ENCODE measurements at places on chromosomes 5 and 9.

GRCh38 chr9:78541868-78542443, 245.0 kb downstream of the PSAT1 start:
- no peak for DNase-seq

GRCh38 chr5:137598399-137598798, 99.3 kb upstream of the SPOCK1 start:
- DNase-seq, result no peak

DNA sequence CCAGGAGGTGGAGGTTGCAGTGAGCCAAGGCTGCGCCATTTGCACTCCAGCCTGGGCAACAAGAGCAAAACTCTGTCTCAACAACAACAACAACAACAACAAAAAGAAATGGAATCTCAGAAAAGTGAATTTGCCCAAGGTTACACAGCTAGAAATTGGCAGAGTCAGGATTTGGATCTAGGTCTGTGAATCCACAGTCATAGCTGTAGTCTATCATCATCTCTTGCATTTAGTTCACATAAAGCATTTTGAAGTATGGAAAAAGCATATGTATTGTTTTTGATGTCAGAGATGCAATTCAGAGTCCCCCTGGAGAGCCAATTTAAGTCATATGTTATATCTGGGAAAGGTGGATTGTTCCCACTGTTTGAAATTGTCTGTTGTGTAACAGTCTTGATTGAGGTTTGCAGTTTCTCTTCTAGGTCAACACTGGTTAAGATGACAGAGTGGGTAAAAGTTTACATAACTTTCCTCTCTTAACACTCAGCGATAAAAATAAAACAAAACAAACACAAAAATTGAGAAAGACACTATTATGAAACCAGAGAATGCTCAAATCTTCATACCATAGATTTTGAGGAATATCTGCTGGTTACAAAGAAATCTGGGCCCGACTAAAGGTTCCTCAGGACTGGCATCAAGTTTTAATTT, 21.5 kb upstream of the GPR21 start:
- DNase-seq, result peak; percentile 64

DNA sequence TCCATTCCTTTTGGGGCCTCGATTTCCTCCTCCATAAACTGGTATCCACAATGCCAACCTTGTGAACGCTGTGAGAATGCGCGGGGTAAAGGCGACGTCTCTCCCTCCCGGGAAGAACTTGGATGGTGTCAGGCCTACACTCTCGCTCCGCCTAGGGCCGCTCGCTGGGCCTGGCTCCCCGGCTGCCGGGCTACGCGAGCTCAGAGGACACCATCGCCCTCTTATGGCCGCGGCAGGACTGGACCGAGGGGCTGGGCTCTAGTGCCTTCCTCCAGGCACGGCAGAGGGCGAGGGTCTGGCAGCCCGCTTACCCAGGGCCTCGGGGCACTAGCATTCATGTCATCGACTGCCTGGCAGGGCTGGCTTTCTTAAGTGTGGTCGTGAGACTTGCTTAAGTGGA, 1.3 kb upstream of the EXOSC2 start:
- no peak for DNase-seq

DNA sequence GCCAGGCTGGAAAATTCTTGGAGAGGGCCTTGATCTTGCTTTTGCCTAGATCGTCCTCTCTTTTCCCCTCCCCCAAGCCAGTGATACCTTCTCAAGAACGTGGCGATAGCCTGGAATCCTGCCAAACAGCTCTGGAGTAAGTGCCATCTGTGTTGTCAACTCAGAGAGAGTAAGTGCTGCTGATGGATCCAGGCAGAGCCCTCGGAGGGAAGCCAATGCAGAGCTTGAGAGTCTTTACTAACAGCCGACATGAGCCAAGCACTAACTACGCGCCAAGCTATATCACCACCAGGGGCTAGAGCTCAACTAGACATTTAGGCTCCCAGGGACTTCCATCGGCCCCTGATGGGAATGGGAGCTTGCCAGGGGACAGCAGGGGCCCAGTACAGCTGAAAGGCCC, 17.6 kb downstream of the RAPGEF1 start:
- no peak for DNase-seq

DNA sequence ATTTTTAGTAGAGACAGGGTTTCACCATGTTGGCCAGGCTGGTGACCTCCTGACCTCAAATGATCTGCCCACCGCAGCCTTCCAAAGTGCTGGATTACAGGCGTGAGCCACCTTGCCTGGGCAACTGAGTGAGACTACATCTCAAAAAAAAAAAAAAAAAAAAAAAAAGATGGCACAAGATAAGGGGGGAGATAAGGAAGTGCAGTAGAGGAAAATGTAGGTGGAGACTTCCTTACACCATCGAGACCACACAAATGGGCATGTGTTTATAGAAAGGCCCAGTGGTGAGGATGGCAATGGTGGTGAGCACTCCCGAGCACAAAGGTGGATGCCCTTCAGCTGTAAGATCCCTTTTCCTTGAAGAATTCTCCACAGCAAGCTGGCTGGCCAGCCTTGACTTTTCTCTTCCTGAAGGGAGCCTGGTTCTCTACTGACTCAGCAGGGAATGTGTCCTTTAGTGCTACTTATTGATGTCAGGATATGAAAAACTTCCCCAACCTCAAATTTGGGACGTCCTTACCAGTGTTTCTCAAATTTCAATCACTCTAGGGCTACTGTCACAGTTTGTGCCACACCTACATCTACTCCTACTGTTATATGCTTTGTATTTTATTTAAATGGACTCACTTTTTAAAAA, 28.2 kb downstream of the ERGIC1 start:
- no peak for DNase-seq

GRCh38 chr9:105332471-105332870, 88.0 kb downstream of the SLC44A1 start:
- DNase-seq, result peak; percentile 39

GRCh38 chr5:123444016-123444415, 20.8 kb upstream of the CEP120 start:
- no peak for DNase-seq

GRCh38 chr9:90838098-90838497, 36.5 kb downstream of the SYK start:
- no peak for DNase-seq

DNA sequence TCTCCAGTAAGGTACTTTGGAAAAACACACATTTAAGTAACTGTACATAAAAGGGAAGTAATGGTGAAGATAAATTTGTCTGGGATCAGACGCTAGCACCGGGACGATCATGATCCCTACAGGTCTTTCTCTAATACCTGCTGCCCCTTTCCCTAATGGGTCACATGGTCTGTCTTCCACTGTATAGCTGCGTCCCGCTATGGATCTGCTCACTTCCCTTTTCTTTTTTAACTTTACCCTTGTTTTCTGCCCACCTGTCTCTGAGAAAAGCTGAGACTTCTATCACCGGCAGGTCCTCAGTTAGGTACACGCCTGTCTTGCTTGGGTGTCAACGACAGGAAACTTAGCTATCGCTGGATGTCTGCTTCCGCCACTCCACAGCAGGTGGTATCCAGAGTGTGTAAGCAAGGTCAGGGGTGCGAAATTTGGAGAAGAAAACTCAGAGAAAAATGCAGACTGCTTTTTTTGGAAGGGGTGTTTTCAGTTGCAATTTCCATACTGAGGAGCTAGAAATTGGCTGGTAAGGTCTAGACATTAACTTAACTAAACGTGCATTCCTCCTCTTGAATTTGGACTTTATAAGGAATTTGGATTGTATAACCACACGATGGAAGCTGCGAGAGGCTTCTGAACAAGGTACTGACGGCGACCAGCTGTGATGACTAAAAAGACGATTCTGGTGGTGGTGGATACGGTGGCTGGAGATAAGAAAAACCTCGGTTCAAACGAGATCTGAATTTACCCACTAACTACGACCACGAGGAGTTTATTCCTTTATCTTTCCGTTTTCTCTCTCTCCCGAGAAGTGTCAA, 1.1 kb upstream of the ICE1 start:
- DNase-seq, result no peak

- DNase-seq, result no peak
Observed at GRCh38 chr9:92980085-92980745, 32.9 kb downstream of the FGD3 start.

DNA sequence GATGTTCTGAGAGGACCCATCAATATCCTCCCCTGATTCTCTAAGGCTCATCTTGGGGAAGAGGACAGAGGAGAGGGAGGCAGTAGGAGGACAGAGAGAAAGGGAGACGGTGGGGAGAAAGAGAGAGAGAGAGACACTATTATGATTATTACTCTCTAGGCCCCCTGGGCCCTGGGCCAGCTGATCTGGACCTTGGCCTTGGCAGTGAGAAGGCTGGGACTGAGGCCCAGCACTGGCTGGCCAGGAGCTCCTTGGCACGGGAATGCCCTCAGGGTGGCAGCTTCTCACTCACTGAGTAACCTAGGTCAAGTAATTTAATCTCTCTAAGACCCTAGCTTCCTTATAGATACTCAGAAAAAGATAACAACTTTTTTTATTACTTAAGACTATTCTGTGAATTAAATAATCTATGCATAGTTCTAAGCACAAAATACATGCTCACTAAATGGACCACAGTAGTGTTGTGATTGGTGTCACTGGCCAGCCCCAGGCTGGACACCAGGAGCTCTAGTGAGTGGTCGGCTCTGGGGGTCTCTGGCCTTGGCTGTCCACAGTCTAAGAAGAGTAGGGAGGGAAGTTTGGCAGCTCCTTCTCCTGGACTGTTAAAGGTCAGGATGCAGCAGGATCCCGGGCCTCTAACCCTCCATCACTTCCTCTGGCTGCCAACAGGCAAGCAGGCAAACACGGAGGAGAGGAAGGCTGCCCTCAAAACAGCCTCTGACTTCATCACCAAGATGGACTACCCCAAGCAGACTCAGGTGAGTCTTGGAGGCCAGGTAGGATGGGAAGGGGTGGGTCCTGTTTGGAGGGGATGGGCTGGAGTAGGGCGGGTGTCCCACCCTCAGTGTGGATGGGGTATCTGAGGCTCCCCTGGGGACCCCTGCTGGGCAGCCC, 50.0 kb downstream of the GSN start:
- peak; percentile 38 for DNase-seq

DNA sequence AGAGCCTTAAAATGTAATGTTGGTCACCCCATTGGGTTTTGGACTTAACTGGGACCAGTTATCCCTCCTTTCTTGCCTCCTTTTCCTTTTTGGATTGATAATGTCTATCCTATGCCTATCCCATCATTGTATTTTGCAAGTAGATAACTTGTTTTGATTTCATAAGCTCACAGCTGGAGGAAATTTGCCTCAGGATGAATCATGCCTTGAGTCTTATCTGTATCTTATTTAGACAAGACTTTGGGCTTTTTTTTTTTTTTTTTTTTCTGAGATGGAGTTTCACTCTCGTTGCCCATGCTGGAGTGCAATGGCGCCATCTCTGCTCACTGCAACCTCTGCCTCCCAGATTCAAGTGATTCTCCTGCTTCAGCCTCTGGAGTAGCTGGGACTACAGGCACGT, 443.3 kb downstream of the DNAH5 start:
- no peak for DNase-seq

GRCh38 chr5:54243483-54244080, 66.8 kb downstream of the ARL15 start:
- DNase-seq, result peak; percentile 32

- DNase-seq, result peak; percentile 59
Observed at GRCh38 chr5:112142769-112143270, 276.3 kb downstream of the EPB41L4A start.

DNA sequence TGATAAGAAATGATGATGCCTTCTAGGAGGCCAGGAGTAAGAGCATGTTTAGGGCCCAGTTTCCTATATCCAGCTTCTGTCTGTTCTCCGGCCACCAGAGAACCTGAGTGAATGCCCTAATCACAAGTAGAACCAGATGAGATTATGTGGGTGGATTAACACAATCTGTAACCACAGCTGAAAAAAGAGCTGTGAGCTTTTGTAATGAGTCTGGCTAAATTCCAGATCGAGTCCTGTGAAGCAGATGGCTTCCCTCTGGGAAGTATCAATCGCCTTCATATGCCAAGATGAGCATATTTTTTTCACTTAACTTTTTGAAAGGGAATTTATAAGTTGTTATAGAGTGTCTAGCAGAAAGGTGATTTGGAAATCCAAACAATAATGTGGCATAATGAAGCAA, 99.8 kb downstream of the NNT start:
- DNase-seq, result peak; percentile 77

- no peak for DNase-seq
Observed at GRCh38 chr5:147733075-147733474, 49.5 kb downstream of the JAKMIP2 start.

DNA sequence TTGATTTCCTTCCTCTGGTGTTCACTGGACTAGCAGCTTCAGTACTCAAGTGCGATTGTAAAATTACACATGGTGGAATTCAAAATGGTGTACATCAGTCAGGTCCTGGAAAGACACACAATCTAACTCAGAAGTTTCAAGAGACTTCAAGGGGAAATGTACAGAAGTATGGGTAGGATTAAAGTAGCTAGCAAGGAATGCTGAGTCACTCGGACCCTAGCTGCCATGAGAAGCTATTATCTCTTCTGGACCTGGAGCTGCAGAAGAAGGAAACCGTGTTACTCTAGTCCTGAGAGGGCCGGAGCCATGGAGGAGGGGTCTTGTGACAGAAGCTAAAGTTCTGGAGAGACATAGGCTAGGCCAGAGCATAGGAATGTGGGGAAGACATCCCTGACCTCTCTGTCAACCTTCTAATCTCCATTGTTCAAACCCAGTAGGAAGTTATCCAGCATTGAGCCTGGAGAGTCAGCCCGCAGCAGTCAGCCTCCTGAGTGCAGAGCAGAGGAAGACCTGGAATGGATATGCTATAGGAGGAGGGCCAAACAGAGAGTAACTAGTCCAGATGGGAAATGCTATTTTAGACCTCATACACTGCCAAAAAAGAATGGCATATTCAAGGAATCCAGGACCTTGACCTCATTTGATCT, 84.3 kb downstream of the GHR start:
- peak; percentile 3 for DNase-seq

Data from fibroblast of gingiva (primary cell).